ENCODE measurements at places on chromosomes 5 and 9. TPM values are rescaled to one million over a fixed set of nuclear protein-coding genes. Genes with fewer than 3 reads are reported as not detected.

The EMB gene
- total RNA-seq: 11.6 TPM

The NEUROG1 gene
- not detected for total RNA-seq

The CNTLN gene
- 3.6 TPM for total RNA-seq

The DRD1 gene
- total RNA-seq: not detected

The RNF208 gene
- 38.0 TPM for total RNA-seq

The ADGRD2 gene
- total RNA-seq: not detected

The LCP2 gene
- total RNA-seq: not detected

The TAF11L10 gene
- not detected for total RNA-seq

The PRUNE2 gene
- total RNA-seq: not detected

The ANKRD20A1 gene
- not detected for total RNA-seq

The ZBED3 gene
- total RNA-seq: 6.1 TPM

The SERF1A gene
- 1.1 TPM for total RNA-seq

The HK3 gene
- not detected for total RNA-seq

The FBN2 gene
- total RNA-seq: 0.08 TPM

The PCDHB3 gene
- 0.17 TPM for total RNA-seq

The FOXD4L5 gene
- 0.37 TPM for total RNA-seq

DNA sequence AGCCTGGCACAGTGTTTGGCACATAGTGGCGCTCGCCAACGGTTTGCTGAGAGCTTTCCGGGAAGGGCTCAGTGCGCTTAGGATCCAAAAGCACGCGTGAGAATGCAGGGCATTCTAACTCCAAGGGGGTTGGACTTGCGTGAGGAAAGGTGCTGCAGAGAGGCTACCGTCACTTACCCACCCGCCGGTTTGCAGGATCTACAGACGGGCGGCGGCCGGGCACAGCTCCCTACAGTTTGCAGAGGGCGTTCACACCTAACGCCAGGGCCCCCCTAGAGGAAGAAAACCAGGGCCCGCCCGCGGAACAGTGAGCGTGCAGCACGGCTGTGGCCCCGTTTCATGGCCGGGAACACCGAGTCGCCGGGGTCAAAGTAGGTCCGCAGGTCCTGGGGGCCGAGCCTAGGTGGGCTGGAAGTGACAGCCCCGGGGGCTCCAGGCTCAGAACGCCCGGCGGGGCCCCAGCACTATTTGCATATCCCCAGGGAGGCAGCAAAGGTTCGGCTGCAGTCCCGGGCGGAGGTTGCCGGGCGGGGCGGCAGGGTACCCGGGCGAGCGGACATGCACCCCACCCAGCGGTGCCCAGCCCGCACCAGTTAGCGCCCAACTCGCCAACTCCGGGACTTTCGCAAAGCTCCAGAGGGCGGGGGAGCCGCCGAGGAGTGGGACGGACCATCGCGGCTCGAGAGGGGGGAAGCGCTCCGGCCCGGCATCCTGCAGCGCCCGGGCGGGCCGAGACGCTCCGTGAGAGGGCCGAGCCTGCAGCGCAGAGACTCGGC, 526 bp upstream of the GALNT10 start:
- DNase-seq: peak; percentile 86

- DNase-seq: no peak
Measured at GRCh38 chr5:109003928-109004327, 256.2 kb downstream of the FER start.

DNA sequence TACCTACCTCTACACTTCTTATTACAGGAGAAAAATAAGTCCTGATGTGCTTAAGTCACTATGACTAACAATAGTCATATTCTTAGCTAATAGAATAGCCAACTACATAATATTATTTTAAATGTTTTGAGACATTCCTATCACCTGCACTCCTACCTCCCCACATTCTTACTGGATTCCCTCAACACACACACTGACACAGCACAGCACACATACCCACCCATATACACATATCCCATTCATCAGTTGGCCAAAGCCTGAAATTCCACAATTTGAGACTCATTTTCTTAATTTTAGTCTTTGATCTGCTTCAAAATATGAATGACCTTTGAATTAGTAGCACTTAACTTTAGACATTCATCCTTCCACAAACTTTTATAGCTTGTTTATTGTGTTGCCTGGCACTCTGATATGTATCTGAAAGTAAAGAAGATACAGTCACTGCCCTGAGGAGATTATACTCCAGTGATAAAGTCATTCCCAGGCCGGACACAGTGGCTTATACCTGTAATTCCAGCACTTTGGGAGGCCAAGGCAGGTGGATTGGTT, 168.3 kb upstream of the RASA1 start:
- peak; percentile 23 for DNase-seq

GRCh38 chr5:176400382-176401156, 12.0 kb downstream of the HIGD2A start:
- peak; percentile 62 for DNase-seq

DNA sequence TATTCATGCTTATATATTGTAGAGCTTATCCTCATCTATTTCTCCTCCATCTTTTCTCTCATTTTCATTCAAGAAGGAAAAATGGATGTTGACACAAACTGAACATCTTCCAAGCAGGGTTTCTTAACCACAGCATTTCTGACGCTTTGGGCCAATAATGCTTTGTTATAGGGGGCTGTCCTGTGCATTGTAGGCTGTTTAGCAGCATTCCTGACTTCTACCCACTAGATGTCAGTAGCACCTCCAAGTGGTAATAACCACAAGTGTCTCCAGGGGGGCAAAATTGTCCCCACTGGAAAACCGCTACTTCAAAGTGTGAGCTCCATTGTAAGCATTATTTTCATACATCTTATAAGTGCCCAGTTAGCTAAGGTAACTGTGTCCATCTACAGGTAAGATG, 2.6 kb upstream of the TXNDC8 start:
- no peak for DNase-seq

GRCh38 chr5:100900796-100901781, 2.0 kb downstream of the ST8SIA4 start:
- peak; percentile 51 for DNase-seq

- DNase-seq: no peak
Measured at GRCh38 chr5:176320577-176320976, 41.0 kb downstream of the KIAA1191 start.

DNA sequence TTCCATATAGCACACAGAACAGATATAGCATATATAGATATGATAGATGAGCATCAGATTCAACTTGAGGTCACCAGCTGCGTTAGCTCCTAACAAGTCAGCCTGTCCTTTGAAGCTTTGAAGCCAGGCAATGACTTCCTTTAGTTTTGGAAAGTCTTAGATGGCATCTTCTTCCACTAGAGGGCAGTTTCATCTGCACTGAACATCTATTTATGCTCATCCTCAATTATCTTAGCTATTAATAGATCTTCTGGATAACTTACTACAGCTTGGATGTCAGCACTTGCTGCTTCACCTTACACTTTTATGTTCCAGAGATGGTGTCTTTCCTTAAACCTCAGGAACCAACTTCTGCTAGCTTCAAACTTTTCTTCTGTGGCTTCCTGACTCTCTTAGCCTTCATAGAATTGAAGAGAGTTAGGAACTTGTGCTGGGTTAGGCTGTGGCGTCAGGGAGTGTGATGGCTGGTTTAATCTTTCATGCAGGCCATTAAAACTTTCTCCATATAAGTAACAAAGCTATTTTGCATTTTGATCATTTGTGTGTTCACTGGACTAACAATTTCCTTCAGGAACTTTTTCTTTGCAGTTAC, 1401.4 kb downstream of the EFNA5 start:
- no peak for DNase-seq

DNA sequence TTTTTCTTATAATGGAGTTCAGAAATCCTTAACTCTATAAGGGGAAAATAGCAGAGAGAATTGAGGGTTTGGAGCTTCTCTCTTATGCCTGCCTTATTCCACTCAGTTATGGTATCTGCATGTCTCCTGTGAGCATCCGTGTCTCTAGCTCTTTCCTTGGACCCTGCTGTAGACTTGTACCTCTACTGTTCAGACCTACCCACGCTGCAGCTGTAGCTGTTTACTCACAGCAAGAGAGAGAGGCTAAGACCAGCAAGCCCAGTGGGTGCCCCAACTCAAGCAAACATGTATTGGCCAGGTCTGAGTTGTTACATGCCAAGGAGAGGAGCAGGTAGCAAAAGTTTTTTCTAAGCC, 7.1 kb upstream of the PCSK1 start:
- DNase-seq: no peak

- no peak for DNase-seq
Measured at GRCh38 chr9:17744786-17745185, 165.9 kb downstream of the SH3GL2 start.

GRCh38 chr5:124921694-124922093, 175.3 kb upstream of the ZNF608 start:
- DNase-seq: no peak

DNA sequence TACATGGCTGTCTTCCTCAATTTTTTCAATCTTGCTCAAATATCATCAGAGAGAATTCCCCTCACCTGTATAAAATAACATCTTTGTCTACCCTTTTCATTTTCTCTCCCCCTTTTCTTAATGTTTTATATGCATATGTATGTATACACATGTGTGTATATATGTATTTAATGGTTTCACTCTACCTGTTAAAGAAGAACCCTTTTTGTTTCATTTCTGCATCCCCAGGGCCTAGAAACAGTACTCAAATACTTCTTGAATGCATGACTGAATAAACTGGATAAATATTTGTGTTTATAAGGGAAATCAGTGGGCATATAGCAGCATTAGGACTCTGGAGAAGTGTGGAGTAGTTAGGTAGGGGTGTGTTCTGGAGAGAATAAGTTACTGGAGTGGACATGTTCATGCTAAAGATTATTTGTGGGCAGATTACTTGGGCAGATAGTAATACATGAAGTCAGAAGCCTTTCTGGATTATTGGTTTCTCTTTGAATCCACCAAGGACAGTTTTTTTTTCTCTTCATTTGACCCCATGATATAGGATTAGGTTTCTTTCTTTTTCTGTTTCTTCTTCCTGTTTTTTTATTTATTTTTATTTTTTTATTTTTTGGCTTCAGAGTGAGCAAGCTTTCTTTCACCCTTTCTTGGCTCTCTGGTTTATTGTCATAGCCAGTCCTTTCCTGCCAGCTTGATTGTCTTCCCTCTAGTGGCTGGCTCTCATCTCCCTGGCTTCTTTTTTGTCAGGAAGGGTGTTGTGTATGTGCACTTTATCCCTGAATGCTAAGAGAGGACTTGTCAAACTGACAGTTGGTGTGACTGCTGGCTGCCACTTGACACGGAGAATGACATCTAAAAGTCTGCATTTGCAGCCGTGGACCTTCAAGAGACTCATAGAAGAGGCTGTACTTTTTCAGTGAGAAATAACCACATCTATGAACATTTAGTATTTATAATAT, 89.3 kb downstream of the ZCCHC7 start:
- no peak for DNase-seq

DNA sequence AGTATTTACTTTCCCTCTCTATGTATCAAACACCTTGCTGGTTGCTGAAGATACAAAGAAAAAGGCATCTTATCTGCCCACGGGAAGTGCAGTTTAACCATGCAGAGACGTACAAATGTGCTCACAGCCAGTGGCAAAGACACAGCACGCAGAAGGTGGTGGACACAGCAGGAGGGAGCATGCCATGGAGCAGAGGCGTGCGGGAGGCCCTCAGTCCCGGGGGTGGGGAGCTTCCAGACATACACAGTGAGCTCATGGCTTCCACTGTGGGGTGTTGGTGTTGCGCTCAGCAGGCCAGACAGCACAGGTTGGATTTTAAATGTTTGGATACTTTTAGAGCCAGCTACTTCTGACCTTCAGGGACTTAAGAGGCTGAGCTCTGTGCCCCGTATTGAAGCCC, 8.8 kb upstream of the BARX1 start:
- no peak for DNase-seq

DNA sequence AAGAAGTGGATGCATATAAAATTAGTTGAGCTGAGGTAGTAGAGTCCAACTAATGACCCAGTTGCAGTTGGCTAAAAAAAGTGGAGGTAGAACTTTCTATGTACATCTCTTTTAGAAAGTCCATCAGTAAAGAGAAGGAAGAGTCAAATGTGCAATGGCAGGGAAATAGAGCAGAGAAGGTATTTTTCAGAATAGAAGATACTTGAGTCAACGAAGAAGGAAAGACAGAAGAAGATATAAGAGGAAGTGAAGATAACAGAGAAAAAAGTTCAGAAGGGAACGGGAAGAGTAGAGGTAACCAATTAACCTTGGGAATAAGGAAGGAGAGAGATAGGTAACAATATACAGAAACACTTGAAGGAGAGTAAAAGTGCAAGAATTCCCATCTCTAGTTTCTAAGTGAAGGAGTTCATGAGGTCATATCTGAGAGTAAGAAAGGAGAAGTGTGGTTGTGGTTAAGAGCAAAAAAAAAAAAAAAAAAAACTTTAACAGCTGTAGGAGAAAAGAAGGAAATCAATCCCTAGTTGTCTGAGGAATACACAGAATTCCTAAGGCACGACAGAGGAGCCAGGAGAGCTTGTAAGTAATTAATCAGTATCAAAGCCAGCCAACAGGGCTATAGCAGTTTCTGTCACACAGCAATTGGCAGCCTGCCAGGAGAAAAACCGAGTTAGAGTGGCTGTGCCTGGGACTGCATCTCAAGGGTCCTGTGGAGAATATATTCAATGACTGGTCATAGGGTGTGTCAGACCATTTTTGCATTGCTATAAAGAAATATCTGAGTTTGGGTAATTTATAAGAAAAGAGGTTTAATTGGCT, 61.0 kb downstream of the ARL15 start:
- no peak for DNase-seq

DNA sequence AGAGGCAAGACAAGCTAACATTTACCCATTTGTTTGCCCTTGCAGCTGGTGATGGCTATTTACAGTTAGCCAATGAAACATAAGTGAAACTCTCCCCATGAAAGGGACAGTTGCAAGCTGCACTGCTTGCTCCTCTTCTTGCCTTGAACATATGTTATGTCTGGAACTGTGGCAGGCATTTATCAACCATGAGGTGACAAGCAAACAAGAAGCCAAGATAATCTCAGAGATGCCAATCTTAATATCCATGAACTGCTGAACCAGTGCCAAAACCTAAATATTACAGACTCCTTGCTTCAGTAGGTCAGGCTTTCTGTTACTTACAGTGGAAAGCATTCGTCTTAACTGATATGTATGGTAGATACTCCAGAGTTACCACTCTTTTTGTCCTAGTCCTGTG, 133.4 kb downstream of the ACTBL2 start:
- DNase-seq: no peak

- DNase-seq: no peak
Measured at GRCh38 chr9:113650207-113651131, 186.9 kb downstream of the RGS3 start.

DNA sequence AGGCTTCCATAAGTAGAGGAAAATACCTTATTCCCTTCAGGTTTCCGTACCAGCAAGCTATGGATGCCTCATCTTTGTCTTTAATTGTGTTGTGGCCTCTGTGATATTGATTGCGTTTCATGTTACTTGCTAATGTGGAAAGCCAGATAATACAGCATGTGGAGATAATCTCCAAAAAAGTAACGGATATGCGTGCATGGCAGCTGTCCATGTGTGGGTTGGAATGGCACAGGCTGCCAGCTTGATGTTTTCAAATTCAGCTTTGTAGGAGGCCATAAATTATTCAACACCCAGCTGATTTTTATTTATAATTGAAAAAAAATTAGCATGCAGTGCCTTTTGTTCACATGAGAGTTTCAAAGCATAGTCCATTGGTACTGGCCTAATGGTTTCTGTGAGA, 144.9 kb downstream of the GIN1 start:
- DNase-seq: no peak

- no peak for DNase-seq
Measured at GRCh38 chr5:168851902-168852321, 272.7 kb upstream of the PANK3 start.

- no peak for DNase-seq
Measured at GRCh38 chr9:104750185-104750767, 2.8 kb downstream of the NIPSNAP3A start.

- no peak for DNase-seq
Measured at GRCh38 chr9:105496826-105497225, 49.0 kb downstream of the FSD1L start.
